Sigmoid colon (tissue), 7 donors: ENCODE measurements at places on chromosomes 7 and 10.
A peak's percentile ranks its signal among the peaks of the same experiment; 100 is the strongest.

- DNase-seq, result no peak
Measured at GRCh38 chr7:16399265-16399831, 22.0 kb downstream of the CRPPA start.

GRCh38 chr7:68063171-68063570 is 1066.5 kb downstream of the TYW1 start:
- no peak for DNase-seq

GRCh38 chr7:151779255-151779654 is 97.7 kb downstream of the PRKAG2 start:
- no peak for DNase-seq

DNA sequence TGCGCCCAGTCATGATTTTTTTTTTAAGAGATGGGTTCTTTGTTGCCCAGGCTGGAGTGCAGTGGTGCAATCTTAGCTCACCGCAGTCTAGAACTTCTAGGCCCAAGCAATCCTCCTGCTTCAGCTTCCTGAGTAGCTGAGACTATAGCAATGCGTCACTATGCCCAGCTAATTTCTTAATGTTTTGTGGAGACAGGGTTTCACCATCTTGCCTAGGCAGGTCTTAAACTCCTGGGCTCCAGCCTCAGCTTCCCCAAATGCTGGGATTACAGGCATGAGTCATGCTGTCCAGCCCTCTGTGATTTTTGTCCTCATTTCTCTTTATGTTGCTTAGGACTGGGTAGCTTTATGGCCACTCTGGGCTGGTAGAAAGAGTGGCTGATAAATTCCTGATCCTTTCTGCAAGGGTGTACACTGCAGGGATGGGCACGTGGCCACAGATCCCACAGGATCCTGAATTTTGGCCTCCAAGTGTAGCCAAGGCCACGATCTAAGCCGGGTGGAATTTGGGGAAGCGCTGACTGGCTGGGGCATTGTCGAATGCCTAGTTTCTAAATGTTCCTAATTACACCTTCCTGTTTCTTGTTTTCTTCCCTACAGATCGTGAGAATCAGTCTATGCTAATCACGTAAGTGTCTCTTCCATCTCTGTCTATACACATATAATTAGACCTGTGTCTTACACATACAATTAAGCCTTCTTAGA is 24.1 kb upstream of the MYH16 start:
- no peak for DNase-seq

DNA sequence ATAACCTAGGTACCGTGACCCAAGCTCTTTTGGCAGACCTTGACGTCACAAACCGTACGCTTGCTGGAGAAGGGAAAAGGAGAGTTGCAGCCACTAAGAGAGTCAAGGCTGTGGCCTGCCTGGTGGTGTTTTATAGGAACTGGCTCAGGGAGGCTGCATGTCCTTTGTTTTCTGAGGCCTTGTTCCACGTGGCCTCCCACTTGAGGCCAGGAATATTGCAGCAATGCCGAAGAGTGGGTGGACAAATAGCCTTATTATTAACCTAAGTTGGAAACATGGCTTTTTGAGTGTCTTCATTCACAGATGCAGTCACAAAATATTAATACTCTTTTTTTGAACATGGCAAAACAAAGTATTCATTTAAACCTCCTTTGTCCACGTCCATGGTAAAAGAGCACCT is 178.0 kb downstream of the CELF2 start:
- DNase-seq, result no peak

DNA sequence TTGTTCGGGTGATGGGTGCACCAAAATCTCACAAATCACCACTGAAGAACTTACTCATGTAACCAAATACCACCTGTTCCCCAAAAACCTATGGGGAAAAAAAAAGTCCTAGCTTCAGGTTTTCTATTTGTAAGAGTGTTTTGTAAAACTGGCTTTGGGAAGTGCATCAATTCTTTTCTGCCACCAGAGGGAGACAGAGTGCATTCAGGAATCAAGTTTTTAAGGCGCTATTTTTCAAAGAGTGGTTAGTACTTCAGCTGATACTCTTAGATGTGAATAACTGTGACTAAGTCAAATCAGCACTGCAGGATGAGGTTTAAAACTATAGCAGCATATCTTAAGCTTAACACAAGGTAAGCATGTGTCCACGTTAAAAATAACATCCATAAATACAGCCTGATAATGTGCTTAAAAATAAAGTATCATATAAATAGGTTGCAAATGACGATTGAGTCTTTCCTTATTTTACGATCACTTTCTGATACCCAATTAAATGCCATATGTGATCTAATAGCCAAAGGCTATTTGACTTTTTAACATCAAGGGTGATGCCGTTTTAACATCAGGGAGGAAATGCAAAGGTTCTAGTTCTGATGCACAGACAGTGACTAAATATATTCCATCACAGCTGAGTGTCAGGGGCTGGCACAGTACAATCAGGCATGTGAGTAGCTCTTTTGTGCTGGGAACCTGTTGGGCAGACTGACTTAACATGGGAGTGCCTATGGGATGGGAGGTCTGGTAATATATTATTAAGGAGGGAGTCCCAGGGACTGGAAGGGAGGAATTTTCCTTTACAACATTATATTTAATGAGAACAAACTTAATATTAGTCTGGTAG is 10.6 kb upstream of the LYZL2 start:
- DNase-seq, result no peak

DNA sequence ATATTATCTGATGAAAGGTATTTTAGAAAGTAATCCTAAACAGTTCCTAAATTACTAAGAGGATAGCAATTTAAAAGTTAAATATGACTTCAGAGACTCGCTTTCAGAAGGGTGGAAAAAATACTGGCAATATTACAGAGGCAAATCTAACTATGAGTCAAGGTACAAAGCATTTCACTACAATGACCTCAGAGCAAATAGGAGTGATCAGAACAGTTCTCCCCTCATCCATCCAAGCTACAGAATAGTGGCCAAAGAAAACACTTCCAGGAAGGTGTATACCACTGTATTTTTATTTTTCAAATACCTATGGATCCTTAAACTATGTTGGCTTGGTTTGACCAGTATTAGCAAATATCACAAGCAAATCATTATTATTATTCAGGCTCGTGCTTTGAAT is 112.8 kb upstream of the ODAD2 start:
- DNase-seq, result no peak

GRCh38 chr7:158270856-158271413 is 316.7 kb downstream of the PTPRN2 start:
- peak; percentile 55 for DNase-seq

DNA sequence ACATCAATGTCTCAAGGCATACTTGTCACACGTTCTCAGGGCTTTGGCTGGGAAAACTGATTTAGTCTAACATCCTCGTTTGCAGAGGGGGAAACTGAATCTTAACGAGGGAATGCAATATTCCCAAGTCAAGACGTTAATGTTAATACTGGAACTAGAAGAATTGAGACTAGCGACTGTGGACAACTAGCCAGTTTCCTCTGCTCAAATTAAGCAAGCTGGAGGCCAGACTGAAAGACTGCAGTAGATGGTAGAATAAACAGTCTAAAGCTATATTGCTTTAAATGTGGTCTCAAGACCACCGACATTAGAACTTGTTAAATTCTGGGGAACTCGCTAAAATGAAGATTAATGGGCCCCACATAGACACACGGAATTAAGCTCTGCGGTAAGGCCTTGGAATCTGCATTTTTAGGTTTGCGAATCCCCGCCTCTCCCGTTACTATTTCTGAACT is 639 bp upstream of the TFAM start:
- no peak for DNase-seq

- no peak for DNase-seq
Measured at GRCh38 chr10:119693262-119693957, 32.4 kb upstream of the INPP5F start.

DNA sequence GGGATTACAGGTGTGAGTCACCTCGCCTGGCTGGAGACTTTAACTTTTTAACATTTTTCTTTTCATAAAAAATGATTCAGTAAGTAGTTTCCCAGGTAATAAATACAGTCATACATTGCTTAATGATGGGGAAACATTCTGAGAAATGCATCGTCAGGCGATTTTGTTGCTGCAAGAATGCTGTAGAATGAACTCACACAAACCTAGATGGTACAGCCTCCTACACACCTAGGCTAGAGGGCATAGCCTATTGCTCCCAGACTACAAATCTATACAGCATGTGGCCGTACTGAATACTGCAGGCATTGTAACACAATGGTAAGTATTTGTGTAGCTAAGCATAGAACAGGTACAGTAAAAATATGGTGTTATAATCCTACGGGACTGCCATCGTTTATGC is 108.5 kb upstream of the SFMBT2 start:
- DNase-seq, result no peak

GRCh38 chr7:521221-522070 is 1.8 kb upstream of the PDGFA start:
- no peak for DNase-seq

DNA sequence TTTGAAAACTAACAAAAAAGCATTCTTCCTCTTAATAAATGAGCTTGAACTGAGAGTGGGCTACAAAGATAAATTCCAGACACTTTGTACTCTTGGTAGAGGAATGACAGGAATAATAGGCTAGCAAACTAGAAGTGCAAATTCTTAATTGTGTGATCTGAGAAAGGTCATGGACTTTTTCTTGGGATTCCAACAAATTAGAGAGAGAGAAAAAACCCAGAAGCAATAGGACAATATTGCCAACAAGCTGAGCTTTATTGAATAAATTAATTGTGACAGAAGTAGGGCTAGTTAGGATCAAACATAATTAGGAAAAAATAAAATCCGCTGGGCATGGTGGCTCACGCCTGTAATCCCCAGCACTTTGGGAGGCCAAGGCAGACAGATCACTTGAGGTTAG is 41.4 kb upstream of the LAMB1 start:
- DNase-seq, result no peak

- DNase-seq, result no peak
Measured at GRCh38 chr7:80699045-80699638, 60.7 kb downstream of the CD36 start.

GRCh38 chr7:105985229-105985628 is 22.2 kb downstream of the CDHR3 start:
- DNase-seq, result no peak

GRCh38 chr10:48363617-48364355 is 57.3 kb downstream of the MAPK8 start:
- no peak for DNase-seq

DNA sequence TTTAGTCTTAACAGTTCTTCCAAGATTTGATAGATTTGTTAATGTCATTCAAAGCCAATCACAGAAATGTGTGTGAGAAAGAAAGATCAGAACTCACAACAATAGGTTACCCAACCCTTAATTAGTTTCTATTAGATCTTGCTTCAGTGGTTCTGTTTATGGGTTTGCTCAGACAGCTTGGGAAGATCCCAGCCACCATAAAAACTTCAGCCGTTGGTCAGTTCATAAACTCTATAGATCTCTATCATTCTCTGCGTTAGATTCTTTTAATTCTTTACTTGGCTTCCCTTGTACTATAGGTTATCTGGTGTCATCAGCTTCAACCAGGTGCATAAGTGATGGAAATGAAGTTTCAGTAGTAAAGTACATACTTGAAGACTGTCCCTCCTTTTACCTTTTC is 54.4 kb downstream of the ZNF277 start:
- no peak for DNase-seq

- no peak for DNase-seq
Measured at GRCh38 chr7:120436487-120437060, 163.6 kb downstream of the KCND2 start.

DNA sequence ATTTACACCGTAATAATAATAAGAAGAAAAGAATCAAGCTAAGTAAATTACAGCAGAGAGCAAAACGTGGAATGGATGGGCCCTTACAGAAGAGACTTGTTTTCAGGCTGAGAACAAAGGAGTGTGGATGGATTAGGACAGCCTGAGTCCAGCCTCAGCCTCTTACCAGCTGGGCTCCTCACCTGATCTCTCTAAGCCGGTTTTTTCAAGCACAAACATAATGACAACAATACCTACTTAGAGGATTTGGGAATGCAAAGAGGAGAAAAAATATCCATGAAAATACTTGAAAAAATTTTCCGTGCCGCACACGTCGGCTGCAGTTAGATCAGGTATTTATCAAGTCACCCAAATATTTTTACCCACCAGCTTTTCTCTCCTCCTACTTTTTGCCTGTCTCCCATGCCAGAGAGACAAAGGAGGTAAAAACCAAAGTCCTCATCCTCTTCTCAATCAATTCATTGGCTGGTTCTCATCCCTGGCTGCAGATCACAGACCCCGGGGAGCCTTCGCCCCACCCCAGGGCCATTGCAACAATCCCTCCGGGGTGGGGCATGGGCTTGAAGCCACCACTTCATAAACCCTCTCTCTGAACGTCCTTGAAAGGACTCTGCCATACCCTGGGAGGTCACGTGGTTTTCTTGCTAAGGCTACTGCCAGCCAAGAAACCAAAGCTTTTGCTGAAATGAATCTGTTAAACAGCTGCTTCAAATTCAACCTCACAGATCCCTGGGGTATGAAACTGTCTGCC is 29.7 kb upstream of the GTF2I start:
- DNase-seq, result peak; percentile 74

GRCh38 chr10:59582780-59583179 is 126.9 kb downstream of the SLC16A9 start:
- DNase-seq, result no peak

DNA sequence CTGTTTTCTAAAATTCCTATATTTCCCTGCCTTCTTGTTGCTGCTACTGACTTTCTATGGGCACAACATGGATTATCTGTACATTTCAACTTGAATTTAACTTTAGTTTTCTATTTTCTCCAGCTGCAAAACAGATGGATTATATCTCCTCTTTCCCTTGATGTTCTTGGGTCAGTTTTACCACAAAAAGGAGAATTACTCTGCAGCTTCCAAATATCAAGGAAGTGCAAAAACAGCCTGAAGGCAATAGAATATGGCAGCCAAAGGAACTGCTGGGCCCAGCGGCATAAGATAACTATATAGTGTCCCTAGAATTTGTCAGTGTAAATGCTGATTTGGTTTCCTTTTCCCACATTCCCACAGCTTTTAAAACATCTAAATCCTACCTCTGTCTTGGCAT is 29.1 kb downstream of the CPED1 start:
- no peak for DNase-seq

DNA sequence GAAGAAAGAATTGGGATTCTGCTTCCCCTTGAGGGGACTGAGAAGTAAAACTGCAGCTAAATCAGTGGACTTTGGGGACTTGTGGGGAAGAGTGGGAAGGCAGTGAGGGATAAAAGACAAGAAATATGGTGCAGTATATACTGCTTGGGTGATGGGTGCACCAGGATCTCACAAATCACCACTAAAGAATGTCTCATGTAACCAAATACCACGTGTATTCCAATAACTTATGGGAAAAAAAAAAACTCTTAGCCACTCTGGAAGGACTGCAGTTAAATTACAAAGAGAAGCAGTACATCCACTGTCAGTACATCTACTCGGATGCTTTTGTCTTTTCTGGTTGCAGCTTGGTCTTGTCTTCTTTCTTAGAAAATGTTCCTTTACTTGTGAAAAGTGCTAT is 27.4 kb upstream of the GOT1 start:
- DNase-seq, result no peak
